Activated effector memory CD4-positive, alpha-beta T cell treated with Interleukin-2 at 50 U/mL for 16 hours (primary cell): ENCODE measurements at places on chromosomes 5 and 9.

GRCh38 chr5:37996918-37997317 lies 157.1 kb upstream of the GDNF start:
- DNase-seq, result no peak

GRCh38 chr5:169431386-169431785 lies 130.4 kb upstream of the SLIT3 start:
- no peak for DNase-seq

- DNase-seq, result no peak
Measured at GRCh38 chr9:99373912-99374311, 151.8 kb downstream of the SEC61B start.

DNA sequence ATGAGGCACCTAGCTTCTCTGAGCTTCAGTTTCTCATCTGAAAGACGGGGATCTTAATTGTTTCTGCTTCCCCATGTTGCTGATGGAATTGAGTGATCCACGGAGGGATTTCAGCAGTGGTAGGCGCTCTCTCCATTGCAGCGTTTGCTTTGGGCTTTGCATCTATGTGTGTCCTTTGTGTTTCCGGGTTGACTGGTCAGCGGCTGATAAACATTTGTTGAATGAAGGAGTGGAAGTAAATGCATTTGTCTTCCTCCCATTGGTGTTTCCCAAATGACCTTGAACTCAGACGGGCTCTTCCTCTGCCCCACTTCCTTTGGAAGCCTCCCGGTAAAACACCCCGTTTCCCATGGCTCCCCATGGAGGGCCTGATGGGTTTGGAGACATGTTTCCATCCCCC lies 117.2 kb downstream of the GAPVD1 start:
- DNase-seq, result no peak

DNA sequence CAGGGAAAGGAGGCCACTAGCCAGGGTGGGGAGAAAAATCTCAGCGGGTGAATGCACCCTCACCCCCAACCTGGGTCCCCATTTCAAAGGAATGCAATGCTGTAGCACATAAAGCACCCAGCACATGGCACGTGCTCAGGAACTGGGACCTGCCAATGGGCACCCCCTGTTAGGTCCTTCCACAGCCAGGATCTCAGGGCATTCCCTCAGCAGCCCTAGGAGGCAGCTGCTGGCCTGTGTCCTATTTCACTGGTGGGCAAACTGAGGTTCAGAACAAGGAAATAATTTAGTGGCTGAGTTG lies 8.8 kb downstream of the DNM1 start:
- no peak for DNase-seq
